ENCODE measurements at places on chromosomes 2 and 18.

DNA sequence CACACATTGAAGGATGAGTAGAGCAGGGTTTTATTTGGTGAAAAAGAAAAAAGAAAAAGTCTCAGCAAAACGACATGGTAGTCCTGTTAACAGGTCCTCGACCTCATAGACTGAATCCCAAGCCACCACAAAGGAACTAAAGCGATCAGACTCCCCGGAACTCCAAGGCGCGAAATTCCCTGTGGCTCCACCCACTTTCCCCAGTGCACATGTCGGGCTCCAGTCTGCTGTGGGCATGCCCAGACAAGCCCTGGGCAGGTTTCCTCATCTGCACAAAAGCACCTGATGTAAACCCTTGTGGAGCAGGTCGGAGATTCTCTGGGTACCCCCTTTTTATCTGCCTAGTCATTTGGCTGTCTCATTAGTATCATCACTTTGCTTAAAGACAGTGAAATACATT lies 170.7 kb upstream of the FSIP2 start:
- DNase-seq, result no peak

DNA sequence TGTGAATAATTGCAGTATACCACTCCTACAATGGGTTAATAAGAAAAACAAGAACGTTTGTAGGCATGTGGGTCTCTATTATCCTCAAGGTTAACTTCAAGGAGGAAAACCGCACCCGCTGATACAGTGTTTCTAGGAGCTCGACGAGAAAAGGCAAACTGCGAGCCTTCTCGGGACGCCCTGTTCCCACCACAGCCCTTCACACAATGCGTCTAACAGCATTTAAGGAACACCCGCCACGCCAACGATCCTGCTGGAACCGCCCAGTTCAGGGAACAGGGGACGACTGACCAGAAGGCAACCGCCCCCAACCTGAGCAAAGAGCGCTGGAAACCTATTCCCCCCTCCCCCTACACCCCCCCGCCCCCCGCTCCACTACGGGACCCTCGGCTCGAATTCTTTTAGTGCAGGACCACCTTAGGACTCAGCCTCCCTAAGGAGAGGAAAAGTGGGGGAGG lies 710 bp upstream of the TMSB10 start:
- peak; percentile 65 for DNase-seq

DNA sequence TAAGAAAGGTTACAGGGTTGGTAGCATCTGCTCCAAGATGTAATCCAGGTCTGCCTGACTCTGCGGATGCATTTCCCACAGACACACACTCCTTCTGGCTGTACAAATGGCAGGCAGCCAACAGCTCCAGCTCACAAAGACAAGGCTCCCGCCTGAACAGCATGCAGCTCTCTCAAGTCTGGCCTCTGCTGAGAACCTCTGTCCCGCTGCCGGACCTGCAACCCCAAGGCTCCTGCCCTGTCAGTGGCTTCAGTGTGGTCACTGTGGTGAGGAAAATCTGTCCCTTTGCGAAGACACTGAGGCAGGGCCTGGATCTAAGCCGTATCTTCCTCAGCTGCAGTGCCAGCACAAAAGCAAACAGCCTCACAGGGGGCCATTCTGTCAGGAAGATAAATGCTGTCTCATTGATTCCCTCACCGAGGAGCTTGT lies 469.3 kb upstream of the MEX3C start:
- peak; percentile 88 for DNase-seq

GRCh38 chr18:26286008-26286407 lies 59.8 kb downstream of the TAF4B start:
- no peak for DNase-seq

DNA sequence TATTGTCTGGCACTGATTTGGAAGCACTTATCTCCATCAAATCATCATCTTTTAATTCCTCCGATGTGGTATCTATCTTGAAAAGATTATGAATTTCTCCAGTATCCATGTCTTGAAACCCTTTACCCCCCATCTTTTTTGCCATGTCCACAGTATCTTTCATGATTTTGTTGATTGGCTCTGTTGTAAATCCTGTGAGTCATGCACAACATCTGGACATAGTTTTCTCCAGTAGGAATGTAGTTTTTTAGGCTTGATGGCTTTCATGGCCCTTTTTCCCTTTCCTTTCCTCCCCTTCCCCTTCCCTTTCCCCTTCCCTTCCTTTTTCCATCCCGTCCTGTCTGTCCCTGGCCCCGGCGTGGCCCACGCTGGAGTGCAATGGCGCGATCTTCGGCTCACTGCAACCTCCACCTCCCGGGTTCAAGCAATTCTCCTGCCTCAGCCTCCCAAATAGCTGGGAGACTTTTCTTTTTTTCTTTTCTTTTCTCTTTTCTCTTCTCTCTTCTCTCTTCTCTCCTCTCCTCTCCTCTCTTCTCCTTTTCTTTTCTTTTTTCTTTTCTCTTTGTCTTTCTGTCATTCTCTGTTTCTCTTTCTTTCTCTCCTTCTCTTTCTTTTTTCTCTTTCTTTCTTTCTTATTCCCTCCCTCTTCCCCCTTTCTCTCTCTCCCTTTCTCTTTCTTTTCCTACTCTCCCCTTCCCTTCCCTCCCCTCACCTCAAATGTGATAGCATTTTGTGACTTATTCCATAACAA lies 18.4 kb upstream of the ZNF638 start:
- DNase-seq, result no peak

- no peak for DNase-seq
These were observed 51.7 kb upstream of the OTX1 start for GRCh38 chr2:62998949-62999348.

- DNase-seq, result no peak
These were observed 135.6 kb downstream of the RBMS1 start for GRCh38 chr2:160358046-160358445.

DNA sequence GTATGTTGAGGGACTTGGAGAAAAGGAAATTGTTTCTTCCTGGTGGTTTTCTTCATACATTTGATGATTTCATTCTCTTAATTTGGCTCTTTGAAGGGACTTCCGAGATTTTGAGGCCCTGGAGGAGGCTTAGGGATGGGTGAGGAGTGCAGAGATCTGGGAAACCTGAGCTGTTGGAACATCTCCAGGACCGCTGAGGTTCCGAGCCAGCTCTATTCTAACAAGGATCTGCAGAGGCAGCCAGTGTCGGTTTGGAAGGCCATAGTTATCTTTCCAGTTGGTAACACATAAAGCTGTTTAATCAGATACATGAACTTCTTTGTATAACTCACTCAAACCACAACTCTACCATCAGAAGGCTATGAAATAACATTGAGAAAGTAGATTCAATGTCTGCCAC lies 70.3 kb upstream of the UPP2 start:
- DNase-seq, result no peak

- DNase-seq, result peak; percentile 4
These were observed 362.2 kb upstream of the NXPH2 start for GRCh38 chr2:139142252-139142880.

GRCh38 chr18:1658908-1659566 lies 754.4 kb downstream of the ADCYAP1 start:
- DNase-seq, result no peak

DNA sequence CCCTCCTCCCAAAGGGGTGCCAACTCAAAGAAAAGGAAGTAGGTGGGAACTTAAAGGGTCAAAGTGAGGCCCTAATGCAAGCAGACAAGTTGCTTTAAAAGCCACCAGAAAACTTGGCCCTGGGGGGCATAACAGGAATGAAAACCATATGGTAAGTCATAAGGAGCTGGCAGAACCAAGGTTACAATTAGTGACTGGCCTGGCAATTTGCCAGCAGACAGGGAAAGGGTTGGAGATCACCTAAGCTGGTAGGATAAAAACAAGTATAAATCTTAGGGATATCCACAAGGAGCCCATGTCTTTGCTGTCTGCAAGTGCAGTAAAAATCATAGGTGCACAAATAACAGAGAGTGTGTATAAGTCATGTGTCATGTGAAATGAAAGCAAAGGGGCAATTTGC lies 256.7 kb upstream of the LRRTM4 start:
- DNase-seq, result no peak

DNA sequence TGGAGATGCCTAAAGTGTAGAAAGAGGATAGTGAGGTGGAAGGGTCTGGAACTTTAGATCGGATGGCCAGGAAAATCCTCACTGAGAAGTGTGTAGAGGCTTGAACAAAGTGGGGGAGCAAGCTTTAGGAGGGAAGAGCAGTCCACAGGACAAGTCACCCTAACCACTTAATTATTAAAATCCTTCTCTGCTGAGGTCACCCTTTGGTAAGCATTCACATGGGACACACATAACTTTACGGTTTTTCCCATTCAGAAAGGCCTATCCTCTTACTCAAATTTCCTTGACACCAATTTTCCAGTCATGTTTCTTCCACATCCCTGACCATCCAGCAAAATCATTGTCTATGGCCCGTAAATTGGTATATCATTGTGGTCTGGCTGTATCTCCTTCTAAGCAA lies 31.0 kb upstream of the ZEB2 start:
- no peak for DNase-seq

GRCh38 chr18:26746826-26747475 lies 118.6 kb downstream of the AQP4 start:
- no peak for DNase-seq

- DNase-seq, result no peak
These were observed 406.5 kb downstream of the XIRP2 start for GRCh38 chr2:167294776-167295140.

Measured in Ammon's horn (tissue), 1 donor.